Fibroblast of lung (primary cell): ENCODE measurements at places on chromosomes 16 and 17. TPM values are rescaled to one million over a fixed set of nuclear protein-coding genes. Genes with fewer than 3 reads are reported as not detected.

DNA sequence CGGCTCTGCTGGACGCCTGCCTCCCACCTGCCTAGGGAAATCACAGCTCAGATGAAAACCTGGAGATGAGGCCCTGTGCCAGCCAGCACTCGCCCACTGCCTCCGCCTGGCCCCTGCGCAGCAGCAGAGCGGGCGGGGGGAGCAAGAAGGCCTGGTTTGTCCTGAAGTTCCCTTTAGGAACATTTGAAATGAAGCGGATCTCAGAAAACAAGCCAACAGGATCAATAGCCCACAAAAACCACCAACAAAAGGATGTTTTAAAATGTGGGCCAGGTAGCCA is 48.0 kb downstream of the RBFOX3 start:
- DNase-seq = no peak

DNA sequence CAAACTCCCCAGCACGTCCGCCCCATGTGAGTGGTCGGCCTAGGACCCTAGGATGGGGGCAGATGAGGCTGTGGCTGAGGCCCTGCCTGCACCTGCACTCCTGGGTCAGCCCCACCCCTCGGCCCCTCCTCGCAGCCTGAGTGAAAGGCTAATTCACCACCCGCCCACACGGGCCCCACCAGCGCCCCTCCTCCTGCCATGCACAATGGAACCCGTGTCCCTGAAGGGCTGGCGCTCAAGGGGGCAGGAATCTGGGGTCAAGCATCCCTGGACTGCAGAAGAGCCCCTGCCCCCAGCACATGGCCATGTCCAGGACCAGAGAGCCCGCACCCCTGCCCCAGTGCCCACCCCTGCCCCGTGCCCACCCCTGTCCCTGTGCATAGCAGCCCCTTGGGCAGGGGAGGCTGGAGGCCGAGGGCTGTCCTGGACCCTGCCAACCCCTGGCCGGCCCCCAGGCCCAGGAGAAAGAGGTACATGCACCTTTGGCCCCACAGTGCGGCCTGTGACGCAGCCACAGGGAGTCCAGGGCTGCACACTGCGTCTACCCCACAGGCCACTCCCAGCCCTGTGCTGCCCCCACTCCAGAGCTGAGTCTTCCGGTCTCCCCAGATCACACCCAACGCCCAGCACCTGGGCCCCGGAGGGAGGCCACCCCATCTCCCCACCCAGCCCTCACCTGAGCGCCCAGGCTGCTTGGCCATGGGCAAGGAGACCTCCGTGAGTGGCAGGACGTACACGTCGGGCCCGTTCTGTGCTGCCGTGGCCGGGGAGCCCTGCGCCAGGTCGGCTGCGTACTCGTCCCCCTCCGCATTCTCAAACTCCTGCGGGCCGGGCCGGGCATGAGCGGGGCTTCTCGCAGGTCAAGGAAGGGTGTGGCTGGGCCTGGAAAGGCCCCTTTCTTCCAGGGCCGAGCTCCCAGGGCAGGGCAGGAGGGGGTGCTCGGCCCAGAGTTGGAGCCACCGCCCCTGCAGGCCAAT is 34.6 kb upstream of the PVALEF start:
- DNase-seq = no peak

GRCh38 chr17:80561541-80562114 is 17.0 kb downstream of the RPTOR start:
- no peak for DNase-seq

ITGAL gene
- total RNA-seq = not detected in 2 replicates

KCNJ18 gene
- not detected in 2 replicates for total RNA-seq

DNA sequence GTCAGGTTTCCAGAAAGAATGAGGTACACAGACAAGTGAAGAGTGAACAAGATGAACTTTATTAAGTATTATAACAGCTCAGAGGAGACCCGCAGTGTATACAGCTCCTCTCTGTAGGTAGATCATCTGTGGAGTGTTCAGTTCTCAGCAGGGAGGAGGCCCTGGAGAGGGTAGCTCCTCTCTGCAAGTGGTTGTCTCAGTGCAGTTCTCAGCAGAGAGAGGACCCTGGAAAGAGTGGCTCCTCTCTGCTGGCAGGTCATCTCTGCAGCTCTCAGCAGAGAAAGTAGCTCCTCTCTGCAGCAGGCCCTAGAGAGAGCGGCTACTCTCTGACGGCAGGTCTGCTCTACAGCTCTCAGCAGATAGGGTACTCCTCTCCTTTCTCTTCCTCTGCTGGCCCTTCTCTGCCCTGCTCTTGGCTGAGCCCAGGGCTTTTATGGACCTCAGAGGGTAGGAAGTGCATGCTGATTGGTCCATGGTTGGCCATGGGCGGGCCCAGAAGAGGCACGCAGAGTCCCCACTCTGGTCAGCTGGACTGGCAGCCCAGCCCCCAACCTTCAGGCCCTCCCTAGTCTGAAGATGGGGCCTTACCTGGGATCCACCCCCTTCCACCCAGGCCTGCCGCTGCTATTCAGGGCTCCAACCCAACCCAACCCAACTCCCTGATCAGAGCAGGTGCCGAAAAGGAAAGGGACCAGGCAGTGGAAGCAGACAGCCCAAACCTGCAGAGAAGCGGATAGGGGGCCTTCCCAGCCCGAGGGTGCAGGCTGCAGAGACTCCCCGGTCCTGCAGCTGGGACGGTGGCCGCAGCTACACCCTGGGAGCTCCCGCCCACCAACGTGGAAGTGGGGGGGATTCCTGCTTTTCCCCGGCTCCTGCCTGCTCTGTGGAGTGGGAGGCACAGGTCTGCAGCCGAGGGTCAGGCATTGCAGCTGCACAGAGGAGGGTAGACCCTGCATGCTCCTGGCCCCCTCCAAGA is 18.5 kb upstream of the DNAJA2 start:
- DNase-seq = no peak

GRCh38 chr16:397135-397661 is at the start of gene NME4:
NME4 (plus strand) TSS chr16:397199; CDS start chr16:397223, 24 bp downstream.
- no peak for DNase-seq

KRT15 gene
- total RNA-seq = 0.17 TPM in 1 of 2 replicates, not detected in the other

DNA sequence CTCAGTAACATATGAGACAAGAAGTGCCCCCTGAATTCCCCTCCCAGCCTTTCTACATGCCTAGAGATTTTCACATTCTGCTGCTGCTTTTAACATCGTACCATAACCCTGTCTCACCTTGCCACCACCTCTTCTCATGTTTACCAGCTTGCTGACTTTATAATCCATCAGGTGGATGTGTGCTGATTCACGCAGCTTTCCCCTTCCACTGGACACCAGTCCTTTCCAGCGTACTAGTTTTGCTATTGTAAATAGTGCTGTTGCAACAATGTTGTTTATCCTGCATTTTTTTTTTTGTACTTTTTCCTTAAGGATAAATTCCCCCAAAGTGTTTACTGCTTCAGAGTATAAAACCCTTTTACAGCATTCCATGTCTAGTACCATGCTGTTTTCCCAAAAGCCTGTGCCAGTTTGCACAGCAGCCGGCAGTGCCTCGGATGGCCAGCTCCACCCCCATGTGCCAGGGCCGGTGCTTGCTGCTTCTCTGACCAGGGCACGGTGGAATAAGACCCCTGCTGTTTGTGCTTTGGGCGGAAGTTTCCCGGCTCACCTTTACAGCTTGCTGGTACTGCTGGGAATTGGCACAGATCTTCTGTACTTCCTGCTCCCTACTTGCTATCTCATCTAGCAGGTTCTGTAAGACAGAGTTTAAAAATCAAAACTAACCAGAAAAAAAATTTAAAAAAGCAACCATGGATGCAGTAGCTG is 41.3 kb downstream of the UBN1 start:
- DNase-seq = no peak

DNAI2 gene
- not detected in 2 replicates for total RNA-seq

SHISA6 gene
- total RNA-seq = not detected in 2 replicates

DNA sequence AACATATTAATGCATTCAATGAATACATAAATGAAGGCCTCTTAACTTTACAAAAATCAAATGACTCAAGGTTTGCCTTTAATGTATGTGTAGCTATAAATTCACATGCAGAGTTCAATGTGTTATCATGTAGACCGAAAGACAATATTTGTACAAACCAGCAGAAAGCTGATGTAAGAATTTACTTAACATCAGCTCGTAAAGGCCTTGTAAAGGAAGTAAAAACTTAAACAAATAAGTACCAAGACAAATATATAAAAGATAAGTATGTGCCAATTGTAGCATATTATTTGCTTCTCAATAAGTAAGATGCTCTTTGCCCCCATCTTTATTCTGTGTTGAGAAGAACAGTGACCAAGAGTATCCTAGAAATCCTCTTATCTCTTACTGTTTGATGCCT is 105.7 kb downstream of the SYCE1L start:
- DNase-seq = no peak

ACSM3 gene
- 1.3 and 2.3 TPM in 2 replicates for total RNA-seq

DNA sequence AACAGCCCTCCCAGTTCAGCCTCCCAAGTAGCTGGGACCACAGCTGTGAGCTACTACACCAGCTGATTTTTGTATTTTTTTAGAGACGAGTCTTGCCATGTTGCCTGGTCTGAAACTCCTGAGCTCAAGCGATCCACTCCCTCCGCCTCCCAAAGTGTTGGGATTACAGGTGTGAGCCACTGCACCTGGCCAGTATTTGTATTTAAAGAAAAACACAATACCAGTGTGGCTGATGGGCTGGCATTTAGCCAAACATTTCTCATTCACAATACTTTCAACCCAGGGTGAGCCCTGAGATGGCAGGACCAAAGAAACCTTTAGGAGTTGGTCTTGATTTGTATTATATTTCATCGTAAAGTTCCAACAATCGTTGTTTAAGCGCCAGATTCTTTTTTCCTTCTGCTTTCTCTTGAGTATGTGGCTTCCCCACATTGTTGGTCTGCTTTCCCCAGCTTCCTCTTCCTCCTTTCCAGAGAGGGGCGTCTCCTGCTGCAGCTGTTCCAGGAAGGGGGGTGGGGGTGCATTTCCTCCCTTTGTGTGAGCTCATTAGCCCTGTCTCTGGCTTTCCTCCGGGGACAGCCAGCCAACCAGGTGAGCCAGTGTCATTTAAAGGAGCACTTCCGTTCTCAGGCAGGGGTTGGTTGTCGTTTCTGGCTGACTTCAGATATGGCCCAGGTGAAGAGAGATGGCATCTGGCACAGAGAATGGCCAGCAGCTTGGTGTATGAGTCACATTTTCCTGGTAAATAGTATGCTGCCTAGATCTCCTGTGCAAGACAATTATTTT is 79.9 kb downstream of the GPRC5B start:
- DNase-seq = peak; percentile 3

GRCh38 chr16:86980644-86981043 is 336.5 kb downstream of the C16orf95 start:
- DNase-seq = no peak

PDILT gene
- total RNA-seq = not detected in 2 replicates

DNA sequence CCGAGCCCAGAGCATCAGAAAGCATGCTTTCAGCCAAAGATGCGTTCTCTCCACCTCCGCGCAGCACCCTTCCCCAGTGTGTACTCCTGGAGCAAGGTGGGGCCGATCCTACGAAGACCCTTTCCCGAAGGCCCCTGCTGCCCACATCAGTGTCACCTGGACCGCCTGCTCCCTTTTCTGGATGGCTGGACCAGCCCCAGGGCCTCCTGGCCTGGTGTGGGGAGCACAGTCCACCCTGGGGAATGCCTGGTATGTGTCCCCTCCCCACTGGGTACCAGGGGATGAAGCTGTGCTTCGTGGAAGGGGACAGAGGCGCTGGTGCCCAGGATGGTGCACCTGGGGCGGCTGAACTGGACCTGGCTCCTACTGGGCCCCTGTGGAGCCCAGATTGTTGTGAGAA is 173.8 kb downstream of the SEC14L1 start:
- DNase-seq = no peak

- peak; percentile 68 for DNase-seq
These were observed 47.1 kb upstream of the AKTIP start for GRCh38 chr16:53549970-53550690.

DNA sequence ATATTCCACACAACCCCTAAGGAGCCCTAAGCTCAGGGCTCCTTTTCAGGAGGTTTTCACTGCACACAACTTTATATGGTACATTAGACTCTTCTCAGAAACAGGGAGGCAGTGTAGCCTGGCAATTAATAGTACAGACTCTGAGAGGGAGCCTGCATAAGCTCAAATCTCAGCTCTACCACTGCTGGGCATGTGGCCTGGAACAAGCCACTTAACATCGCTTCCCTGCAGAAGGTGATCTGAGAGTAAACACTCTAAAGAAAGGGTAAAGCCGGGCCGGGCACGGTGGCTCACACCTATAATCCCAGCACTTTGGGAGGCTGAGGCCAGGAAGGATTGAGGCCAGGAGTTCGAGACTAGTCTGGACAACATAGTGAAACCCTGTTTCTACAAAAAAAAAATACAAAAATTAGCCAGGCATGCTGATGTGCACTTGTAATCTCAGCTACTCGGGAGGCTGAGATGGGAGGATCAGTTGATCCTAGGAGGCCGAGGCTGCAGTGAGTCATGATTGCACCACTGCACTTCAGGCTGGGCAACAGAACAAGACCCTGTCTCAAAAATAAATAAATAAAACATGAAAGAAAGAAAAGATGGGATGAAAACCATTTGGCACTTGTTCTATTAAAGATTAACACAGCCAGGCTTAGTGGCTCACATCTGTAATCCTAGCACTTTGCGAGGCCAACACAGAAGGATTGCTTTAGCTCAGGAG is 70.7 kb upstream of the DNAJA2 start:
- DNase-seq = no peak

GRCh38 chr17:45294506-45294905 is 22.3 kb downstream of the MAP3K14 start:
- peak; percentile 95 for DNase-seq

- DNase-seq = no peak
These were observed 718.1 kb upstream of the SOX9 start for GRCh38 chr17:71402661-71403141.

GRCh38 chr17:80646328-80646727 is 101.7 kb downstream of the RPTOR start:
- no peak for DNase-seq

DNA sequence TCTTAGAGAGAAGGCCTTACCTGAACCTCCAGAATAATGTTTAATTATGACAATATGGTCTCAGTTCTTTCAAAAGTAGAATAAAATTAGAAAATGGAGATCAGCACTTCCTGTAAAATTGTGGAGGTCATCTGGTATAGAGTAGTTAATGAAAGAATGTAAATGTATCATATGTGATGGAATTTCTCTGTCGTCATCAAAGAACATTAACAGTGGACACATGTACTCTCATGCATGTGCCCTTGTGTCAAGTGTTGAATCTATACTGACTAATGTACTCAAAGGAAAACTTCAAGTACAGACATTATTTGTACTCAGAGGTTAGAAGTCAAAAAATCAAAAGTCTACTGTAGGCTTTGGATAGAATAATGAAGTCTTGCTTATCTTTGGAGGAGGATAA is 129.2 kb upstream of the MYOCD start:
- peak; percentile 43 for DNase-seq

- peak; percentile 97 for DNase-seq
These were observed 94.9 kb downstream of the ANKRD11 start for GRCh38 chr16:89395150-89396142.
